NCI-H1436 (cell line): ENCODE measurements at places on chromosomes 6 and 20.

DNA sequence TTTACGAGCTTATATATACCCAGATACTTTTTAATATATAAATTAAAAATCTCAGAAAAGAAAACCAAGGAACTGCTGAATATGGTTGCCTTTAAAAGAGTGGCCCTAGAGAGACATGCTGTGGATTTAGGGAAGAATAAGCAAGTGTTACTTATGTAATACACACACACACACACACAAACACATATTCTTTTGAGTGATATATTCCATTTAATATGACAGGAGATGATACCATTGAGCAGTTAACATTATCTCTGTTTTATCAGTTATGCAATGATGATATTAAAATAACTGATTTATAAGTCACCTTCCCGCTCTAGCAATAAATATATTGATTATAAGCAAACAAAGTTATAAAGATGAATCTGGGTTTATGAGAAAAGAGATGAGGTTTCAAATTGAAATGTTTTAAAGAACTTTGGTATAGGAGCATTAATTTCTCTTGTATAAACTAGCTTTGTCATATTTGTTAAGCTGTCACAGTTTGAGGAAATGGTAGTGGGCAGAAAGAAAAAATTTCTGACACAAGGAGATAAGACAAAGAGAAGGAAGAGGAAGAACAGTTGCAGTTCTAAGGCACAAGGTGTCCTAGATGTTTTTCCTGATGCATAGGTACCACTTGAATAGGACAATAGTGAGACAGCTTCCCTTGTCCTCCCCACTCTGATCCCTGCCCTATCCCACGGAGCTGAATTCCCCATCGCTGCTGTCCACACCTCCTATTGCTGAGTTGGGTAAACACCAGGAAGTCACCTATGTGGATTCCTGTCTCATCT lies 26.4 kb downstream of the GPX5 start:
- DNase-seq: no peak

- DNase-seq: no peak
Observed at GRCh38 chr6:120588424-120588823, 745.9 kb downstream of the TBC1D32 start.

- DNase-seq: no peak
Observed at GRCh38 chr6:75381877-75382633, 97.5 kb upstream of the TMEM30A start.

GRCh38 chr6:11876934-11877433 lies 98.4 kb upstream of the ADTRP start:
- no peak for DNase-seq

DNA sequence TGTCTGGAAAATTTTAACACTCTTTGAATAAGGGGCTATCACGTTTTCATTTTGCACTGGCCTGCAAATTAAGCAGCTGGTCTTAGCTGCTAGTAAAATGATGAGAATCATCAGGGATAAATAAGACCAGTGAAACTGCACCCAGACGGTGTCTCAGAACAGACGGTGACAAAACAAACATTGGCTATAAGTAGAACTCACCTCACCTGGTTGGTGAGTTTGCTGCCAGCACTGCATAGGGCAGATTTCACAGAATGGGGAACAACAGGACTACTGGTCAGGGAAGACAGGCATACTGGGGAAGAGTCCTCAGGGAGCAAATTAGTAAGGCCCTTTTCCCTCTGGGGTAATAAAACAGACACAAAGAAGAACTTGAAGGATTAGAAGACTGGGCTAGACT lies 175.9 kb upstream of the CITED2 start:
- no peak for DNase-seq

- no peak for DNase-seq
Observed at GRCh38 chr6:77834591-77834996, 181.8 kb downstream of the MEI4 start.

DNA sequence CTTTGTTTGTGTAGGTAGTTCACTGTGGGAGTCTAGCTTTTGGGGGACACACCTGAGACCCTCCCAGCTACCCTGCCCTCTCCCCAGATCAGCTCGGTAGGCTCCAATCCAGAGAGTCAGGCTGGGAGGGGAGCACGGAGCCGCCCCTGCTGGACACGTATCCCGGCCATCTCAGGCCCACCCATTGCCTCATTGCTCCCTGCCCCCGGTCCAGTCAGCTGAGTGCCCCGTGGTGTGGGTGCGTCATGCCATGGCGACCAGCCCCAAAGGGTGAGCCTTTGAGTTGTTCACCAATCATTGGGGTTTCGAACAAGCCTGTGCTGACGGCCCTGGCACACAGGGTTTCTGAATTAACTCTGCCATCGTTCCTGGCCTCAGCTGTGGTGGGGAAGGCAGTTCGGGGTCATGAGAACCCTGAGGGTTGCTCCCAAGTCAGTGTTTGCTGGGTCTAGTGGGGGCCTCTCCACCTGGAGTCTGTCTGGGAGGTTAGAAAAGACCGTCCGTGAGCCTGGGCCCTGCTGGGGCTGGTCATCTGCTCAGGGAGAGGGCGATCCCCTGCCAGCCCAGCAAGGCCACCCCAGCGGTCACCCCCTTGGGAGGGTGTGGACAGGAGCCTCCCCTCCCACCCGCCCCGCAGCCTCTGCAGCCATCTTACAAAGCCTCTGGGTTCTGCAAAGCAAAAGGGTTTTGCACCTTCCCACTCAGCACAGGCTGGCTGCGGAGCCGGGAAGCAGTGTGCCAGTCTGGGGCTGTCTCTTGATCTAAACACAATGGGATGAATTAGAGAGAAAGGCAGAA lies 34.5 kb downstream of the NTSR1 start:
- no peak for DNase-seq

GRCh38 chr6:13550656-13551055 lies 23.7 kb upstream of the SIRT5 start:
- DNase-seq: no peak

- DNase-seq: no peak
Observed at GRCh38 chr20:58659841-58660240, 8.8 kb downstream of the STX16 start.

DNA sequence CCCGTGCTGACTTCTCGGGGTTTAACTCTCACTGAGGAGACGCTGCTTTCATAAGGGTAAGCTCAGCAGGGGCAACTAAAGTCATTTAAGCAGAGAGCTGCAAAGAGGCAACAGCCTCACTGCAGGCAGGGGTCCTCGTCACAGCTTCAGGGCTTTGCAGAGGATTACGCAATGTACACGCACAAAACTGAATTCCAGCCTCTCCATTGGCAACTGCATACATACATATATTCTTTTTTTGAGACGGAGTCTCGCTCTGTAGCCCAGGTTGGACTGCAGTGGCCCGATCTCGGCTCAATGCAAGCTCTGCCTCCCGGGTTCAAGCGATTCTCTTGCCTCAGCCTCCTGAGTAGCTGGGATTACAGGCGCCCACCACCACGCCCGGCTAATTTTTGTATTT lies 2.4 kb downstream of the GMEB2 start:
- DNase-seq: no peak

DNA sequence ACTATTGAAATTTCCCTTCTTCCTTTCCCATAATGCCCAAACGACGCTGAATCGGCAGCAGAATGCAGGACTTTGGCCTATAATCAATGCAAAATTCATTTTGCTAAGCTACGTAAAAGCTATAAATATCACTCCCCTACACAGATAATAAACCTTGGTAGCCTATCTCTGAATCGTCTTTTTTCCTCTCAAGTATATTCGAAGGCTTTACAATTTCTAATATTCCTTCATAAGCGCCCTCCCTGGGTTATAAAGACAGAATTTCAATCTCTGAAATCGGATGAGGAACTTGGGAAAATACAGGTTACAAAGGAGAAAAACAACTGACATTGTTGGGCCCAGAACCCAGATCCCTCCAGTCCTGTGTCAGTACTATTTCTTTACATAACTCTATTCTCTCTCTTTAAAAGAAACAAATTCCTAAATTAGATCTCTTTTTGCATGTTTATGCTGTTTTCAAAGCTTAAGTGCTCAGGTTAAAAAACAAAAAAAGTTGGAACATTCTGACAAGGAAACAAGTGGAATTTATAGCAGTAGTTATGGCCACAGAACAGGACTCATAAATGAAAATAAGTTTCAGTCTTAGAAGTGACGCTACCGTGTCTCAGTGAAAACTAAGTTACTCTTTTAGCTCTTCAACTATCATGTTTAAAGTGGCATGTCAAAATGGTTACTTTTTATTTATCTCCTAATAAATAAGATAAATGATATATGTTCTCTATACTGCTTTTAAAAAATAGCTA lies 84.5 kb downstream of the SESN1 start:
- no peak for DNase-seq
